Nephron progenitor cell (in vitro differentiated cells): ENCODE measurements at places on chromosomes 7 and 10.
A peak's percentile ranks its signal among the peaks of the same experiment; 100 is the strongest.

GRCh38 chr10:121591186-121591585 lies 7.1 kb downstream of the FGFR2 start:
- no peak for DNase-seq

DNA sequence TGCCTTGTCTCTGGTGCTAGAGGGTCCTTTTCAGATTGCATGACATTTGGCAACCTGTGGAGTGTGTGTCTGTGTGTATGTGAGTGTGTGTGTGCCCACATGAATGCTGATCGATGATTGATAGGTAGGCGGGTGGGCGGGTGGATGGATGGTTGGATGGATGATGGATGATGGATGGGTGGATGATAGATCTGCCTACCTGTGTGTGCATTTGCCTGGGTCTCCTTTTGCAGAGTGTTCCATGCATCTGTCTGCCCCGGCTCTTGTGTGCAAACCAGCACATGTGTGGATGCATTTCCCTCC lies 99.8 kb downstream of the RGS10 start:
- DNase-seq: no peak

DNA sequence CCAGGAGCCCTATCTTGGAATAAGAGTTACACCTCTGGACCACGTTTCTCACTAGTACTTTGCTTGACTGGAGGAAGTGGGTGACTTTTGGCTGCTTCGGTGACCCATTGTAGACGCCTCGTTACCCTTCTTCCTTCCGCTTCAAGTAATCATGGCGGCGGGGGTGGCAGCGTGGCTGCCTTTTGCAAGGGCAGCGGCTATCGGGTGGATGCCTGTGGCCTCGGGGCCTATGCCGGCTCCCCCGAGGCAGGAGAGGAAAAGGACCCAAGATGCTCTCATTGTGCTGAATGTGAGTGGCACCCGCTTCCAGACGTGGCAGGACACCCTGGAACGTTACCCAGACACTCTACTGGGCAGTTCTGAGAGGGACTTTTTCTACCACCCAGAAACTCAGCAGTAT lies 1.5 kb downstream of the KCND2 start:
- no peak for DNase-seq

DNA sequence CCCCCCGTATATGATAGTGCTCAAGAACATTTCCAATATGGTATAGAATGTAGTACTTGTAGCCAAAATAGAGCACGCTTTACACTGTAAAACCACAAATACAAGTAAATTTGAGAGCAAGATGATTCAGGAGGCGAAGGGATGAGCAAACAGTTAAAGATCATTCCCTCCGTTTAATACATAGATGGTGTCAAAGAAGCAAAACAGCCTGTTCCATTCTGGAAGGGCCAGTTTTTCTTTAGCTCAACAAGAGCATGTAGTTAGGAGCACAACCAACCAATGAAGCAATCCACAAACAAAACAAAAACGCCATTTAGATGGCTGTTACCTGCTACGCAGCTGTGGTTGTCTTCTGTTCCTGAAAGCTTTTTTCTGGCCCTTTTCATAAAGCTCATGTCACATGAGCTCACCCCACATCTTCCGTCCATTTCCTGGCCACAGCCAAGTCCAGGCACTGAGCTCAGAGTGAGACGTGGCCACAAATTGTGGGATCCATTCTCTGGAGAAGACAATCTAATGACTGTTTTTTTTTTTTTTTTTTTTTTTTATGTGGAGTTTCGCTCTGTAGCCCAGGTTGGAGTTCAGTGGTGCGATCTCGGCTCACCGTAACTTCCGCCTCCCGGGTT lies 185.6 kb downstream of the FANK1 start:
- DNase-seq: no peak

DNA sequence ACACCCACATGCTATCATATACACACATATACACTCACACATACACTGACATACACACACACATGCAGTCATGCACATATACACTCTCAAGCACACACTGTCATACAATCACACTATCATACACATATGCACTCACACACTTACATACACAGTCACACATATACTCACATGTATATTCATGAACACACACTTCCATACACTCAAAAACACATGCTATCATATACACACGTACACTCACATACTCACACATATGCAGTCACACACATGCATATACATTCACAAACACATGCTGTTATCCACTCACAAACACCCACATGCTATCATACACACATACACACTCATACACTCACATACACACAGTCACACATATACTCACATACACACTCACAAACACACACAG lies 71.0 kb upstream of the PLXNA4 start:
- DNase-seq: no peak

GRCh38 chr7:75711656-75712514 lies 26.9 kb downstream of the HIP1 start:
- DNase-seq: no peak

DNA sequence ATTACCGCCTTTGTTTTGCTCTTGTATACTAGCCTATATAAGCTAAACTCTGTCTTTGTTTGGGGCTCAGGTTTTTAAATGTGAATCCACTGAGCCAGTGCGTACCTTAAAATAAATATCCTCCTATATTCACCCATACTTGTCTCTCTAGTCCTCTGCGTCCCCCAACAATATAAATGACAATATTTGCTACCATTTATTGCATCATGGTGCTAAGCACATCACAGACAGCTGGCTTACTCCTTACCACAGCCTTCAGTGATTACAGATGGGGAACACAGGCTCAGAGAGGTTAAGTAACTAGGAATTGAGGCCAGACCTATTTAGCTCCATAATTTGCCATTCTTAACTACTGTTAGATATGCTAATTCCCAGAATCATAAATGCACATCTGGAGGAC lies 3.4 kb upstream of the ADCK2 start:
- no peak for DNase-seq

- no peak for DNase-seq
Measured at GRCh38 chr7:41113719-41114118, 589.2 kb downstream of the INHBA start.

DNA sequence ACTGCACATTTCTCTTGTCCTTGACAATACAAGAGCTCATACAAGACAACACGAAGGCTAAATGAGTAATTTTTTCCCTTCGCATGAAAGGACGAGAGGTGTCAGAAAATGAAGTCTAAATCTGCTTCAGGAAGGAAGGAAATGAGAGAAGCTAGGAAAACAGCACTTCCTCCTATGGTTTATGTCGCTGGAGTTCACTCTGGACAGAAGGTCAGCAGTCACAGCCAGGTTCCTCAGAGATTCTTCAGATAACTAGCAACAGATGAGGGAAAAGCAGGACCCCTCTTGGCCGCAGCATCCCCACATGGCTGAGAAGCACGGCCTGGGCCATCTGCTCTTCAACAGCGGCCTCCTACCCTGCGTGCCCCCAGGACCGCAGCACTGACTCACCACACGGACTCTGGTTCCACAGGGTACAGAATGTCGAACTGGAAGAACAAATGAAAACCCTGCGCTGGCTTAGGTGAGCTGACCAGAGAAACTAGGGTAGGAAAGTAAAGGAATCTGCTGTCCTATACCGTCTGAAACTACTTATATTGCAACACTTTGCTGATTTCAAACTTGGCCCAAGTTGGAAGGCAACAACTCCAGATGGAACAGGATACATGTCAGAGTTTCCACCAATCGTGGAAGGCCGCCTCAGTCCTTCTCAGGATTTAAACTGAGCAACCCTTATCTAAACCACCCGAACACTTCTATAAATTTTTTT lies 26.3 kb downstream of the DNMBP start:
- DNase-seq: peak; percentile 21

DNA sequence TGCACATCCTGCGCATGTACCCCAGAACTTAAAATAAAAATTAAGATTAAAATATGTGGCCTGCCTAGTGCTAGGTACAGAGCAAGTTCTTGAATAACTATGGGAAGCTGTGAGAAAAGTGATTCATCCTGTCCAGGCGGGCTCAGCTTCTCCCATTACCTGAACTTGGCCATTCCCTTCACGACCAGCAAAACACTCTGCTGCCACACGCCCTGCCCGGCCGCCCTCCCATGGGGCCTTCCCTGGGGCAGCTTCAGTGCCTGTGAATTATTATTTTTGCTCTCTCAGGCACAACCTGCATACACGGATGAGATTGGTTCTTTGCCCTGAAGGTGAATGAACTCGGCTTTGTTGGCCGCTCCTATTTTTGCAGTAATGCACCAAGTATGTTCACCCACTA lies 209.2 kb upstream of the SHH start:
- DNase-seq: no peak

DNA sequence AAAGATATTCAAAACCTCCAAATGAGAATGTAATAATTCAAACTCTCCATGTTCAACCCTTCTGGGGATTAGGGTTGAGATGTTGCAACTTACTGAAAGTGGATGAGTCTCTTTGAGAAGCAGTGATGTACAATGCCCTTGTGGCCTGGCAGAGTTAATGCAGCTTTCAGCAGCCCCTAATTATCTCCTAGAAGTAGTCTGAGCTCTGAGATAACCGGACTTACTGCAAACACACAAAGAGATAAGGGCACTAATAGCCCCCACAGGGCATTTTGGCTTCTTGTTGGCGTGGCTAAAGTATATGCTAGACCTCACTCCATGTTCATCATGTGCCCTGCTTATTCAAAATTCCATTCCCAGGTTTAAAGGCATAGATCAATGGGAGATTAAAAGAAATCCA lies 404.7 kb downstream of the NEBL start:
- no peak for DNase-seq

- no peak for DNase-seq
Measured at GRCh38 chr10:70942725-70943124, 54.4 kb upstream of the PCBD1 start.

DNA sequence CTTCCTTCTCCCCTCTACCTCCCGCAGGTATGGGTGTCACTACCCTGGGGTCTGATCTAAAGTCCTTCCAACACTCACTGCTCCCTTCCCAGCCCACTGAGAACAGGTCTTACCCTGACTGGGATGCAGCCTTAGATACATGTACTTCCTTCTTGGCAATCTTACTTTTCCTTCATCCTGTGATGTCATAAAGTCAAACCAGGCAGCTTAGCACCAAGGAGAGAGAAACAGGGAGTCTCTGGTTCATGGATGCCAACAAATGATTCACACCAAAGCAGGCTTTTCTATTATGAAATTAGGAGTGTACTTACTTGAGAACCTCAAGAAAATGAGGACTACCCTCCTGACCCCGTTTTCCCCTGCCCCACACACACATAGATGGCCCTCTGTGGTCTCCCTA lies 111.0 kb upstream of the KMT2E start:
- DNase-seq: no peak

DNA sequence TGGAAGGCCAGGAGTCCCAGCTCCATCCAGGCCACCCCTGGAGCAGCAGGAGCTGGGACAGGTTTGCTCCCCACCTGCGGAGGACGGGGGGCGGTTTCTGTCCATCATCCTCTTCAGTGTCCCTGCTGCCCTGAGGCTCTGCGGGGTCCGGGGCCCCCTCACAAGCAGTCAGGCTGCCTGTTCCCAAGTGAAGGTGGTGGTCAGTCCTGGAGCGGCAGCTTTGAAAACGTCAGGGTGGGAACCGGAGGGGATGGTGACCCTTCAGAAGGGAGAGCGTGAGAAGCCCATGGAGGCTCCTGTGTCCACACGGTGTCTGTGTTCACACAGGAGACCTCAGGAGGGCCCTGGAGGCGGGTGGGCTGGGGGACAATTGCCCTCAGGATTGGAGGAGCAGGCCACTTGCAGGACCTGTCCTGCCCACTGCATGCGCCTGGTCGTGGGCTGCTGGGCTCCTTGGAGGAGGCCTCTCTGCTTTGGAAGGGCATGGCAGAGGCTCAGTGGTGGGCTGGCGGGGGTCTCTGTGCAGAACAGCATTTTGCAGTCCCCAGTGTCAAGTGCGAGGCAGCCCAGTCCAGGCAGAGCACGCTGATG lies 49.3 kb upstream of the INPP5A start:
- no peak for DNase-seq

DNA sequence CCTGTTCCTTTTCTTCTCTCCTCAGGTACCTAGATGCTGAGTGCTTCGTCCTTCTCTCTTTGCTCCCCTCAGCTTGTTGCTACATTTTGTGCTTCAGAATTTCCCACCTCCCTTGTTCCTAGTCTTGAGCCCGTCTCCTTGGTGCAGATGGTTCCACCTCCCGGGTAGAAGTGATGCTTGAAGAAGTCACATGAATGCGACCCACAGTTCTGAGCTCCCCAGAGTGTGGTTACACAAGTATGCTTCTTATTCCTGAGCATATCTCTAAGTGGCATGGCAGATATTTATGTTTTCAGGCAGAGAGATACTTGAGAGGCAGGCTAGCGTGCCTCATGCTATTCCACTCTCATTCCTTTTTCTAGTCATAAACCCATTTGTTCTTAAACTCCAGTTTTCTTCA lies 34.0 kb downstream of the INPP5F start:
- no peak for DNase-seq

DNA sequence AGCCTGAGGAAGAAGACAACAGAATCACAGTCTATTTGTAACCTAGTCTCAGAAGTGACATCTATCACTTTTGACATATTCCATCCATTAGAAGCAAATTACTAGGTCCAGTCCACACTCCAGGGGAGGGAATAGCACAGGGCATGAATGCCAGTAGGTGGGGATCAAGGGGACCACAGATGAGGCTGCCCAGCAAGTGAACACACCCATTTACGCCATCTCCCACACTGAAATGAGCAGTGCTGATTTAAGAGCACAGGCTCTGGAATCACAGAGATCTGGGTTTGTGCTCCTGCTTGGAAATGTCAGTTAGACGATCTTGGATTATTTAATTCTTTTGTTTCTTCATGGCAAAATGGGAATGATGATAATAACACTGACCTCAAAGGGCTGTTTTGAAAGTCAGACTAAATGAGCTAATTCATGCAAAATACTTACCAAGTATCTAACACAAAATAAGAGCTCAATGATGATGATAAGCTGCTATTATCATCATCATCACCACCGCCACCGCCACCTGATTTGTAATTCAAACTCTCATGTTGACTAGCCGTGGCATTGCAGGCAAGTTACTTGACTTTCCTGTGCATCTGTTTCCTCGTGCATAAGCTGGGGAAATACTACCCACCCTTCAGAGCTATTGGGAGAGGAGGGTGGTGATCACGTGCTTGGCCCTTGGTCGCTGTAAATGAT lies 138.9 kb upstream of the KLF14 start:
- no peak for DNase-seq

DNA sequence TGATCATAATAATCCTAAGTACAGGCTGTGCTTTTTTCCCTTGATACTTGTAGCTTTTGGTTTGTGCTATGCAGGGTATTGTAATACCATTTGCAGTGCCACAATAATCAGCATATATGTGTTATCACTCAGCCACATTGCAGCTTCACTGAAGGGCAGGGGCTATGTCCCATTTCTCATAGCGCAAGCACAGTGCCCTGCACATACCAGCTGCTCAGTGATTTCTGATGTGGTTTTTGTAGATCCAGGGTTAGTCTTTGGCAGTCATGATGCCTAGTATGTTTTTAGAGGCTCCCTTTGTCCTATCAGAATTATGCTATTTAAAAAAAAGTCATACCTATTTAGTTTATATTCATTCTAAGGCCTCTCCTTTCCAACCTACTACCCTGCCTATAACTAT lies 25.8 kb downstream of the MET start:
- DNase-seq: no peak

- DNase-seq: no peak
Measured at GRCh38 chr10:24251547-24251946, 42.6 kb downstream of the KIAA1217 start.

DNA sequence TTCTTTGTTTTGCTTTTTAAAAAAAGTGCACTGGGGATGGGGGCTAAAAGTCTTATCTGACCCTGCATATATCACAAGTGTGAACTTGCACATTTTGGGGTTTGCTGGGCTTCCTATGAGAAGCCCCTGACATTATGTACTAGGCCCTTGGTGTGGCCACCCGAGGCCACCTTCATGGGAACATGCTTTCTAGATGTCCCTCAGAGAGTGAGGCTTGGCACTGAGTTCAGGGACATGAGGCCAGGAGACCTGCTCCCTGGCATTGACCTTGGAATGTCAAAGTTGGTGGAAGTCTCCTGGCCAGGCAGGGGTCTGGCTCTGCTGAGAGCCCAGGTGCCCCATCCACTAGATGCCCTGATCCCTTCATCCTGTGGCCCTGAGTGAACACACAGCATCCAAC lies 536.2 kb downstream of the TCERG1L start:
- DNase-seq: no peak
